NCI-H2029 treated with DMSO at 0.1 percent for 48 hours (cell line): ENCODE measurements at places on chromosomes 7 and 10.

DNA sequence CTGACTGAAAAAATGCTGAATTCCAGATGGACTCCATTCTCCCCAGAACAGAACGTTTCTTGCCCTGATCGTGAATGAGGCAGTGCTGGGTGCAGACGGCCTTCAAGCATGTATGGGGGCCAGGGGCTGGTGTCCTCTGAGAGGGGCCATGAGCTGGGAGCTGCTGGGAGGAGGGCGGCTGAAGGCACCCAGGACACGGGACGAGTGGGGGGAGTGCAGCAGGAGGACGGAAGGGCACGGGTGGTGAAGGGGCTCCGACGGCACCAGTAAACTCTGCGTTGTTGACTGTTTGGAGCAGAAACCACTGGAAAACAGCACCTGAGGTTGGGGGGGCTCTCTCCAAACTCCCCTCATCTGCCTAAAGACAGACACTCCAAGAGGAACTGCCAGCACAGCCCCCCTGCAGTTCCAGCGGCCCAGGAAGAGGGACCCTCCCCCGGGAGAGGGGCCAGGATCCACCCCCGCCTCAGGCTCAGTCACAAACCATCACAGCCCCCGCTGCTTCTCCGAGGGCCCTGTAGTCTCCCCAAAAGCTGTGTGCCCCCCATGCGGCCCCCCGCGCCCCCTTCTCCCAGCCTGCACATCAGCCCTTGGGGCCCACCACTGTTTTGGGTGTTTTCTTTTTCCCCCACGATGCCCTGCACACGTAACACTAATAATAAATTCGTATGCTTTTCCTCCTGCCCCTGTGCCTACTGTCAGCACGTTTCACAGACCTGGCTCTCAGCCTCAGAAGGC, 55.5 kb downstream of the DPYSL4 start:
- DNase-seq, result no peak

GRCh38 chr10:100341953-100342626, 4.9 kb upstream of the SCD start:
- no peak for DNase-seq

- no peak for DNase-seq
Measured at GRCh38 chr7:31883761-31884164, 186.4 kb downstream of the PDE1C start.

DNA sequence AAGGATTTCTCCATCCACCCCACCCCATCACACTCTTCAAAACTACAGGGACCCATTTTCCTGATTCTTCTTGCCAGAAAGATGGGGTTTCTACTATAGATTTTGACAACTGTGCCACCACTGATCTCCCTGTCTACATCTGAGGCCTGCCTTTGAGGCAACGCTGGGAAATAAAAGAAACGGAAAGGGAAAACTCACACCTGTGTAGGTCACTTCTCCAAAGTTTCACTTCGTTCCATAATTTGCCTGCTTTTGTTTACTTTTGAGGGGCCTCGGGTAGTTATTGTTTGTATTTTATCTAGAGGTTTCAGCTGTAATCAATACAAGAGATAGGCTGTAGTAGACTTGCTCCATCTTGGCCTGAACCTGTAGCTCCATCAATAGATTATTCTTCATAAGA, 56.1 kb downstream of the RAPGEF5 start:
- no peak for DNase-seq

DNA sequence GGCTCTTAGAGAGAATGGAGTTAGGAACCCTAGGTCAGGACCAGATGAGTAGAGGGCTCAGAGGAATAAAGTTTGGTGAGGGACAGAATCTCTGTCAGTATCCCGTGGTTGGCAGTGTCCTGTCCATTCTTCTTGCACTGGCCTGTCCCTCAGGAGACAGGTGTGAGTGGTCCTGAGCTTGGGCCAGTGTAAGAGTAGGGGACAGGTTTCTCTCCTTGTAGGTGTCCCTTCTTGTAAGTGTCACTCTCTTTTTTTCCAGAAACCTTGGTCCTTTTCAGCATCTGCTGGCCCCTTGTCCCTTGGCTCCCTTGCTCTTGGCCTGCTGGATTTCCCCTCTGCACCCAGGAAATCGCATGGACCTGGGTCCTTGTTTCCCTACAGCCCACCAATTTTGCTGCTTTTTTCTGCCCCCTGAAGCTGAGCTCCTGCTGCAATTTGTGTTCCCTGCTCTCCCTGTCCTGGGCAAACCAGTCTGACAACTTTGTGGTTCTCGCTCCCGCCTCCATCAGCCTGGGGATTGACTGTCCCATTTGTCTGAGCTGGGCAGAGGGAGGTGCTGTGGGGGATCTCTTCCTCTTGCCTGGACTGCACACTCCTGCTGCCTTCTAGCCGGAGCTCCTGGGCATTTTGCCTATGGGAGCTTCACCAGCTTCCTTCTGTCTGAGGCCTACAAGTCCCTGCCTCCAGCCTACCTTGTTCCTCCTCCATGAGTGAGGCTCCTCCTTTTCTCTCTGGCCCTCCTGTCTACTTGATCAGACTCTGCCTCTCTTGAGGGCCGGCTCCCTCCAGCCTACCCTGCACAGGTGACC, 6.5 kb downstream of the TSPAN14 start:
- DNase-seq, result peak; percentile 75

DNA sequence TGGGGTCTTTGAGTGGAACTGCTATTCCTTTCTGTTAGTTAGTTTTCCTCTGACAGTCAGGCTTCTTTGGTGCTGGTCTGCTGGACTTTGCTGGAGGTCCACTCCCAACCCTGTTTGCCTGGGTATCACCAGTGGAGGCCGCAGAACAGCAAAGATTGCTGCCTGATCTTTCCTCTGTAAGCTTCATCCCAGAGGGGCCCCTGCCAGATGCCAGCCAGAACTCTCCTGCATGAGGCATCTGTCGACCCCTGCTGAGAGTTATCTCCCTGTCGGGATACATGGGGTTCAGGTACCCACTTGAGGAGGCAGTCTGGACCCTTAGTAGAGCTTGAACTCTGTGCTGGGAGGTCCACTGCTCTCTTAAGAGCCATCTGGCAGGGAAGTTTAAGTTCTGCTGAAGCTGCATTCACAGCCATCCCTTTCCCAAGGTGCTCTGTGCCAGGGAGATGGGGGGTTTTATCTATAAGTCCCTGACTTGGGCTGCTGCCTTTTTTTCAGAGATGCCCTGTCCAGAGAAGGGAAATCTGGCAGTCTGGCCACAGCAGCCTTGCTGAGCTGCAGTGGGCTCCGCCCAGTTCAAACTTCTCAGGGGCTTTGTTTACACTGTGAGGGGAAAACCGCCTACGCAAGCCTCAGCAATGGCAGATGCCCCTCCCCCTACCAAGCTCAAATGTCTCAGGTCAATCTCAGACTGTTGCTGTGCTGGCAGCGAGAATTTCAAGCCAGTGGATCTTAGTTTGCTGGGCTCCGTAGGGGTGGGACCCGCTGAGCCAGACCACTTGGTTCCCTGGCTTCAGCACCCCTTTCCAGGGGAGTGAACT, 89.7 kb upstream of the CDK6 start:
- DNase-seq, result no peak

DNA sequence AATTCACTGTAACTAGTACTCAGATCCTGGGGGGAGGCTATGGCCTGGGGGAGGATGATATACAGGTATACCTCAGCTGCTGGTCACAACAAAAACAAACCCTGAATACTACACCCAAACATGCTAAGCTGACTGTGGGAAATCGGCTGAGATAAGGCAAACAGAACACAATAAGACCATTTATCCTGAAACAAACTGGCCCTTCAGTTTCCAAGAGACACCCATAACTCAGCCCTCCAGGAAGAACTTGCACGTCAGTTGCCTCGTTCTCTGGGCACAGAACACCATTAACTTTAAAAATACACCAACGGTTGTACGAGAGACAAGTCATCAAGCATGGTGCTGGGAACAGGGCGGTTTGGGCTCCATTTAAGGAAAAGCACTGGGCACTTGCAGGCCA, 24.1 kb upstream of the KCNMA1 start:
- no peak for DNase-seq

- no peak for DNase-seq
Measured at GRCh38 chr10:64115471-64115870, 594.3 kb downstream of the REEP3 start.

DNA sequence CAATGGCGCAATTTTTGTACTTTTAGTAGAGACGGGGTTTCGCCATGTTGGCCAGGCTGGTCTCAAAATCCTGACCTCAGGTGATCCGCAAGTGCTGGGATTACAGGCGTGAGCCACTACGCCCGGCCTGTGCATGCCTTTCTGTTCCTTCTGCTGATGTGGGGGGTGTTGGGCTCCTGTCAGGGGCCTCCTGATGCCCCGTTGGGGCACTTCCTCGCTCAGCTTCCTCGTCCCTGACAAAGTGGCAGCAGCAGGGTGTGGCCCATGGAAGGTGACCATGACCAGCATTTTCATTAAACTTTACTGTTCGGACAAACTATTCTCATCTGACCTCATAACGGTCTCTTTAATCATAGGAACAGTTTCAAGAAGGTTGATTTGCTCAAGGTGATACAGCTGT, 69.4 kb downstream of the TBXAS1 start:
- no peak for DNase-seq

- DNase-seq, result no peak
Measured at GRCh38 chr7:68587599-68587998, 1010.7 kb upstream of the AUTS2 start.

GRCh38 chr7:47401611-47402570, 180.0 kb downstream of the TNS3 start:
- no peak for DNase-seq

DNA sequence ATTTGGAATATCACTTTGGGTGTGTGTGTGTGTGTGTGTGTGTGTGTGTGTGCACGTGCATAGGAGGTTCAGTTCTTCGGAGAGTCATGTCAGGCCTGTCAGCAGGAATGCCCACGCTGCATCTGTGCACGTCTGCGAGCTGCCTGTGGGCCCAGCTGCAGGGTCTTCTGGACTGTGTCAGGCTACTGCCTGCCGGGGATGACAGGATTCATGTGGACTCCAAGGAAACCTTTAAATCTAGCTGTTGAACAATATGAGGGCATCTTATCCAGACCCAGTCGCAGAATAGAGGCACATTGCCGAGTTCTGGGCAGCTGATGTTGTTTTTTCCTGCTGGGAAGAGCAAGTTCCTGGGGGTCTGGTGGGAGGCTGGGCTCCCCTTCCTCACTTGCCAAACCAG, 19.0 kb downstream of the AQP1 start:
- DNase-seq, result no peak

DNA sequence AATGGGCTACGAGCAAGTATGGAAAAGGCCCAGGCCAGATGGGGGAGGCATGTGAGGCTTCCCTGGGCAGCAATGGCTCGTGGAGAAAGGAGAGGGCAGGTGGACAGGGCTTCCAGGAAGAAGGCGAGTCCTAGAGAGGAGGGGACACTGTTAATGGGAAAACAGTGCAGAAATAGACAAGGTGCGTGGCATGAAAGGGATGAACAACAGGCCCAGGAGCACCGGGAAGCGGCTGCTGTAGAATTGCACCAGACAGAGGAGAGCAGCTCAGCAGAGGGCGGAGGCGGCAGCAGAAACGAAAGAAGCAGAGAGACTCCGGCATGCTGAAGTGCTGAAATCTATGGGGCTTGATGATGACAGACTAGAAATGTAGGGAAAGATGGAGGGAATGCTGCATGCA, 102.1 kb downstream of the PIP4K2A start:
- no peak for DNase-seq

- DNase-seq, result no peak
Measured at GRCh38 chr10:37960591-37961137, 15.8 kb downstream of the ZNF25 start.
